ENCODE measurements at places on chromosomes 5 and 9.

DNA sequence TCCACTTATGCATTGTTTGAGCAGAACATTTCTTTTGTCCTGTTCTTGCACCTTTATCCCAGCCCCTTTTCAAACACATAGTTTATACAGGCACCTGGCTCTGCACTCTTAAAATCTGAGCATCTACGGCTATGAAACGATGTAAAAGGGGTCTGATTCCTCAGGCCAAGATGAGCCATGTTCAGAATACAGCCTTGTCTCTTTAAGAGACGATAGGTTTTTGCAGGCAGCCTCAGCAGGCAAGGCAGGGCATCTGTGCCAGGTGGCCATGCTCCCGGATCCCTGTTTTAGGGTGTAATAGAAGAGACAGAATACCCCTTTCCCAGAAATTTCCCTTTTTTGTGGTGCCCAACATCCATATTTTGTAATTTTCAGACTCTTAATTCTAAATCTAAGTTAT, 89.1 kb upstream of the NFIB start:
- no peak for DNase-seq

DNA sequence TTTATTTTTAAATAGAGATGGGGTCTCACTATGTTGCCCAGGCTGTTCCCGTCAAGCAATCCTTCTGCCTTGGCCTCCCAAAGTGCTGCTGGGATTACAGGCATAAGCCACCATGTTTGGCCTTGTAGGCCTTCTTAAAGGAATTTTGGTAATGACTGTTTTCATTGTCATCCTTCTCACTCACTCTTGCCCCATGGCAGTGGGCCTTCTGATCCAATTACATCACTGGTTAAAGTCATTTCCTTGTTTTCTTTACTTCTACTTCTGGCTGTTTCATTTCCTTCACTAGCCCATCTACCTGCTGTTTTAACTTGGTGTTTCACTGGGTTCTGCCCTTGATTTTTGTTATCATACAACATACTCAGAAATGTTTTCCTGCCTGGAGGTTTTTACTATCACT, 20.1 kb upstream of the NIM1K start:
- DNase-seq, result no peak

- DNase-seq, result no peak
Measured at GRCh38 chr5:86748538-86749105, 130.9 kb downstream of the COX7C start.

DNA sequence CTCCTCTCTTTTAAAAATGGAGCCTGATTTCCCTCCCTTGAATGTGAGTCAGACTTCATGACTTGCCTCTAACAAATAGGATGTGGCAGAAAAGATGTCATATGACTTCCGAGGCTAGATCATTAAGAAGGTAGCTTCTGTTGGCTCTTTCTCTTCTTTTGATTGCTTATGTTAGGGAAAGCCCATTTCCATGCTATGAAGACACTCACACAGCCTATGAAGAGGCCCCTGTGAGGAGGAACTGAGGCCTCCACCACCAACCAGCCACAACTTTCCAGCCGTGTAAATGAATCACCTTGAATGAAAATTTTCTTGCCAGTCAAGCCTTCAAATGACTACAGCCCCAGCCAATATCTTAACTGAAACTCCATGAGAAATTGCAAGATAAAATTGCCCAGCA, 413.4 kb downstream of the TMEM38B start:
- no peak for DNase-seq

GRCh38 chr9:99573085-99573484, 248.6 kb upstream of the NR4A3 start:
- no peak for DNase-seq

DNA sequence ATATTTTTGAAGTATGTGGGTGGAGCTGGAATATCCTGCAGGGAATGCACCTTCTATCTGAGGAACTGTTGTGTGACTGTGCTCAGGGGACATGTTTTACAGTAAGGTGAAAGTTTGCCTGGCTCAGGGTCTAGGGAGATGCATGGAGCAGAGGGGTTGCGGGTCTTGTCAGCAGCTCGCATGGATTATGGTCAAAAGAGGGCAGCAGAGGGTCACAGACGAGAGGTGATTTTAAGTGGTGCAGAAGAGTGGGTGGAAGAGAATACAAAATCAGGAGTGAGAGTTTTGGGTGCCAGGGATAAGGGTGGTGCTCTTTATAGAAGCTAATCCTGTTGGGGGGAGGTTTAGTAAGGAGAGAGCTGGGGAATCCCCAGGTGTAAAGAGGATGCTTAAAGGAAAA, 53.5 kb upstream of the GRIN3A start:
- DNase-seq, result no peak

DNA sequence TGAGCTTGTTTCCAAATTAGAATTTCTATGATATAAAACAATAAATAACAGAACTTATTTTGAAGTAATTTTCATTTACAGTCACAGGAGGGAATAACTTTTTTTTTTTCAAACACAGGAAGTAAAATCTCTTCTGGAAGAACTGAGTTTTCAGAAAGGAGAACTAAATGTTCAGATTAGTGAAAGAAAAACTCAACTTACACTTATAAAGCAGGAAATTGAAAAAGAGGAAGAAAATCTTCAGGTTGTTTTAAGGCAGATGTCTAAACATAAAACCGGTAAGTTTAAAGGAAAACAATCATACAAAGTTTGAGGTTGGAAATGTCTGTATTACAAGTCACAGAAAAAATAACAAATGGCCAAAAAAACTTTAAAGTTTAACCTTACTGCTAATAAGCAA, 41.6 kb downstream of the RAB14 start:
- no peak for DNase-seq

GRCh38 chr9:82645600-82645999, 417.3 kb downstream of the RASEF start:
- no peak for DNase-seq

GRCh38 chr9:136386018-136386417, 12.5 kb upstream of the CARD9 start:
- no peak for DNase-seq

DNA sequence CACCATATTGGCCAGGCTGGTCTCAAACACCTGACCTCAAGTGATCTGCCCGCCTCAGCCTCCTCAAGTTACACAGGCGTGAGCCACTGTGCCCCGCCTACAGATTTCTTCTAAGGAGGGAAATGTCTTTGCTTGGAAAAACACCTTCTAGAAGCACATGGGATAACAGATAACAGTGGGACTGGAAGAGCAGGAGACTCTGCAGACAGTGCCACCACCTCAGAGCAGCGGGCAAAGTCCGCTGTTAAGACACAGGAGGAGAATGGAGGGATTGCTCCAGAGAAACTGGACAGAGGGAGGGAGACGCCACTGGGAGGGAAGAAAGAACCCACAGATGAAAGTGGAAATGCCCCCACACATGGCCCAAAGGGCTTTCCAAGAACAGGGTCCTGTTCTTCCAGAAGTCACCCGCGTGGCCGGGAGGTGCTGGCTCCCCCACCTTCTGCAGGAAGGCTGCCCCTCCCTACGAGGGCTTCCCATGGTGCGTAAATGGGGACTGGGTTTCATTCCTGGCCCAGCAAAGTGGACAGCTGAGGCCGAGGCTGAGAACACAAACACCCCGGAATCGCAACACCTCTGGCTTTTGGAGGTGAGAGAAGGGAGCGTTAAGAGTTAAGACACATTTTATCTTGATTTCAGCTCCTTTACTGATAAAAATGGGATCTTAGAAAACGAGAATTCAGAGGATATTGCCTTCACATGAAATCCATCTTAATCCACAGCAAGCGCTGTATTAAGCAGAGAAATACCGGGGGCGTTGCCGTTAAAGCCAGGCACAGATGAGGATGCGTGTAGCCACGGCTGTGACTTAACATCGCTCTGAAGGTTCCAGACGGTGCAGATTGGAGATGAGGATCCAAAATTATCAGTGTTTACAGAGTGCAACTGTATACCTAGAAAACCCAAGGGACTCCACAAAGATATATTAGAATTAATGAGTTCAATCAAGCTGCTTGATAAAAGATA, 11.2 kb downstream of the ADAMTS2 start:
- no peak for DNase-seq

DNA sequence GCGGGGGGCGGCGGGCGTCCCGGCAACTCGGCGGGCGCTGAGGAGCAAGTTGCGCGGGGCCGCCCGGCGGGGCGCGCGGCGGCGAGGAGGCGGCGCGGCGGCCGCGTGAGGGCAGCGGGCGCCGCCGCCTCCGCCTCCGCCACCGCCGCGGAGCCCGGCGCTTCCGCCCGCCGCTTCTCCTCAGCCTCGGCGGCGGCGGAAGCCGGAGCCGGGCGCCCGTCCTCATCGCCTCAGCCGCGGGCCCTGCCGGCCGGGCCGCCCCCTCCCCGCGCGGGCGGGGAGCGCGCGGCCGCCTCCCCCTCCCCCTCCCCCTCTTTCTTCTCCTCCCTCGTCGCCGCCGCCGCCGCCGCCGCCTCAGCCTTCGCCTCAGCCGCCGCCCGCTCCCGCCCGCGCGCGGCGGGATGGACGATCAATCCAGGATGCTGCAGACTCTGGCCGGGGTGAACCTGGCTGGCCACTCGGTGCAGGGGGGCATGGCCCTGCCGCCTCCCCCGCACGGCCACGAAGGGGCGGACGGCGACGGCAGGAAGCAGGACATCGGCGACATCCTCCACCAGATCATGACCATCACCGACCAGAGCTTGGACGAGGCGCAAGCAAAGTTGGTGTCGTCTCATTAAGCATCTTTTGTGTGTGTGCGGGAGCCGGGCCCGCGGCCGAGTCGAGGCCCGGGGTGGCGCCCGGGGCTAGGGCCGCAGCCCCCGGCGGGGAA, at the start of gene PBX3:
Gene PBX3, plus strand, starts transcription at position 321 of the 712 bp plus-strand sequence.
- DNase-seq, result peak; percentile 49

- no peak for DNase-seq
Measured at GRCh38 chr9:36064448-36065037, 27.8 kb downstream of the RECK start.

- DNase-seq, result no peak
Measured at GRCh38 chr5:107887166-107887943, 216.6 kb upstream of the EFNA5 start.

DNA sequence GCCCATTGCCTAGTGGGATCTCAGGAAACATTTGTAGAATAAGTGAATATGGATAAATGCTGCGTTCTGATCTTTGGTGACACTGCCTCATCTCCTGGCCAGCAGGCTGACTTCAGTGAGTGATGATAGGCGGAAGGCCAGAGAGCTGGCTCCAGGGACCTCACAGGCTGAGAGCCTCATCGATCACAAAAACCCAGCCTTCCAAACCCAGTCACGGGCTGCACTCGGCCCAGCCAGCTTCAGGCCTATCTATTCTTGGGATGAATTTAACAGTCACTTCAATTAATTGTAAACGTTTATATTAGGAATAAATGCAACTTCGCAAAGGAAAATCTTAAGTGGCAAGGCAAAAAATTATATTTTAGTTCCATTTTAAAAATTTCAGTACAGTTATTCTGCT, 201.6 kb downstream of the IRX2 start:
- no peak for DNase-seq

DNA sequence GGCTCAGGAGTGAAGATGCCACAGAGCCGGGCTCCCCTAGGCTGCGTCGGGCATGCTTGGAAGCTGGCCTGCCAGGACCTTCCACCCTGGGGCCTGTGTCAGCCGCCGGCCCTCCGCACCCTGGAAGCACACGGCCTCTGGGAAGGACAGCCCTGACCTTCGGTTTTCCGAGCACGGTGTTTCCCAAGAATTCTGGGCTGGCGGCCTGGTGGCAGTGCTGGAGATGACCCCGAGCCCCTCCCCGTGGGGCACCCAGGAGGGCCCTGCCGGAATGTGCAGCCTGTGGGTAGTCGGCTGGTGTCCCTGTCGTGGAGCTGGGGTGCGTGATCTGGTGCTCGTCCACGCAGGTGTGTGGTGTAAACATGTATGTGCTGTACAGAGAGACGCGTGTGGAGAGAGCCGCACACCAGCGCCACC, 113.1 kb downstream of the RXRA start:
- DNase-seq, result no peak

DNA sequence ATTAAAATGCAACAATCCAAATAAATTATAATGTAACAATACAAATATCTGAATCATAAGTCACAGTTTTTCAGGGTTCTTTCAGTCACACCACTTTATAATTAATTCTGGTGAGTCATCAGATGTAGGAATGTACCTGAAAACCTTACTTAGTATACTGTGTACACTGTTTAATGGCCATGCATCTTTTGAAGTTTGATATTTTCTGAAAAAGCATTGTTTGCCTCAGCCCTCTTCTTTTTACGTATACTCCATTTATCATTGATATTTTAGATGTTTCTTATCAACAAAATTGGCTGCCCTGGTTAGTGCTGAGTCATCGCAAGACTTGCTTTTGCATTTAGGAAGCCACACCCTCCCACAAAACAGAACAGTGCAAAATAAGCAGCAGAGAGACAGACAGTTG, 218.6 kb downstream of the PJA2 start:
- no peak for DNase-seq

GRCh38 chr9:124394167-124394566, 21.1 kb downstream of the PSMB7 start:
- no peak for DNase-seq

DNA sequence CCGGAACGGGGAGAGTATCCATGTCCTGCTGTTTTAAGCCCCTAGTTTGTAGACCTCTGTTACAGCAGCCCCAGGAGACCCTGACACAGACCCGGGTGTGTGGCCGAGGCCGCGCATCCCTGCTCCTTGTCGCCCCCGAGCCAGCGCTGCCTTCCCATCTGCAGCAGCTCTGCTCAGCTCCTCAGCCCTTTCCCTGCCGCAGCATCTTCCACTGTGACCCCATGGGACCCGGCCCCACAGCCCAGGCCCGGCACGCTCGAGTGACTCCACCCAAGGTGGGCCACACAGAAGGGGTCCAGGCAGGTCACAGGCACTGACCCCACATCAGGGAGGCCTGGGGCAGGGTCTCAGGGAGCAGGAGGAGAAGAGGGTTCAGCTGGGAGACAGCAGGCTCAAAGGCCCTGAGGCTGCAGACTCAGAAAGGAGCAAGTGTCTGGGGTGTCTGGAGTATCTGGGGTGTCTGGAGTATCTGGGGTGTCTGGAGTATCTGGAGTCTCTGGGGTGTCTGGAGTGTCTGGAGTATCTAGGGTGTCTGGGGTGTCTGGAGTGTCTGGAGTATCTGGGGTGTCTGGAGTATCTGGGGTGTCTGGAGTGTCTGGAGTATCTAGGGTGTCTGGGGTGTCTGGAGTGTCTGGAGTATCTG, 31.2 kb downstream of the LHX3 start:
- DNase-seq, result no peak

DNA sequence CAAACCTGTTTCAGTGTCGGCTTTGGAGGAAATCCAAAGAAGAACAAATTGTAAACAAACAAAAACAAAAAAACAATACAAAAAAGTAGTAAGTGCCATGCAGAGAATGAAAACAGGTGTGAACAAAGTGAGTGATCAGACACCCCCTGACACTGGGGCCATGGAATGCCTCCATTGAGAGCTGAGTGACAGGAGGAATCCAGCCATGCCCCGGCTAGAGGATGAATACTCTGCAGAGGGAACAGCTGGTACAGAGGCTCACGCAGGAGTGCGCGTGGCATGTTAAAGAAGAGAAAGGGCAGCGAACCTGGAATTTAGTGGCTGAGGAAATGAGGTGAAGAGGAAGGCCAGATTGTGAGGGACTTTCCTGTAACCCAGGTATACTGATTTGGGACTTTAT, 15.5 kb upstream of the CCNJL start:
- DNase-seq, result no peak

GRCh38 chr5:78755822-78756429, 107.4 kb upstream of the LHFPL2 start:
- no peak for DNase-seq

All from substantia nigra (tissue), 51 donors.